Stimulated activated CD4-positive, alpha-beta T cell treated with anti-CD3 and anti-CD28 coated beads, TNF-alpha, amount 100 ng/mL, for 24 hours (primary cell): ENCODE measurements at places on chromosomes 11 and 22.

DNA sequence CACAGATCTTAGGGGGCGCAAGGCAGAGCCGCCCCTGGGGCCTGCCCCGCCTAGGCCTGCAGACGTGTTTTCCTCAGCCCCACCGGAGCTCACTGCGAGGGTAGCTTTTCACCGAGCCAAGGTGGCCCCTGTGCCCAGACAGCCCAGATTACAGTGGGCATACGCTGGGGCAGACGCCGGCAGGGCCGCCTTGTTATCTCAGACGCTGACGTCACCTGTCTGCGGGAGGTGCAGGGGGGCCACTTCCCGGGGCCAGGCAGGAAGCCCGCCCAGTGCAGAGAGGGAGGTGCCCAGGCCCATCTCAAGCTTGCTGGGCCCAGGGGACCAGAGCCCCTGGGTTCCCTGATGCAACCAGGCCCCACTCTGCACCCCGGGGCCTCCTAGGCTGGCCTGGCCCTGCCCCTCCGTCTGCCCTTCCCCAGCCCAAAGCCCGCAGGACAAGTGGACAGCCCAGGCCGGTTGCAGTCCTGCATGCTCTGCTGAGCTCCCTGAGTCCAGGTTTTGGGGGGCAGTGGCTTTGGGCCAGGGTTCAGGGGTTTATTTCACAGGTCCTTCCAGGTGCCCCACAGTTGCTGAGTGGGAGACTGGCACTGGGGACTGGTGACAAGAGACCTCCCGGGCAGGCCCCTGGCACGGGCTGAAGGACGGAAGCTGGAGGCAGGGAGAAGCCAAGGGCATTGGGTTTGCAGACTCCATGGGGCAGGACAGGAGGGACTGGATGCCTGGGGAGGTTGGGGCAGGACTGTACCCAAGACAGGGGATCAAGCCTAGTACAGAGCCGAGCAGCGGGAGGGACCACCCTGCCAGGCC, 38.6 kb downstream of the IGF2 start:
- DNase-seq, result no peak

DNA sequence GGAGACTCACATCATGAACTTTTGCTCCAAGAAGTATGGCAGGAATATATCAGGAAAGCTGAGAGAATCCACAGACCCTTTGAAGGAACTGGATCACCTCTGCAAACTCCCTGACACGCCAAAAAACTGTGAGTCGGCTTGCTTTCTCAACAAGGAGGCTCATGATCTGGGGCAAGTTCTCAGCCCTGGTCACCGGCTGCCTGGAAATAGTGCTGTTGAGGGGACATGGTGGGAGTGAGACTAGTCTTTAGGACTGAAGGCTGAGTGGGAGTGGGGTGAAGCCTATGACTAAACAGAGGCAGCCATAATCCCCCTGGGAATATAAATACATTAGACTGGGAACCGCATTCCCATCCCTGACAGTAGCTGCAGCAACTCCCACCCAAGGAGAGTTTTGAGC, 8.4 kb upstream of the MMP7 start:
- DNase-seq, result no peak

DNA sequence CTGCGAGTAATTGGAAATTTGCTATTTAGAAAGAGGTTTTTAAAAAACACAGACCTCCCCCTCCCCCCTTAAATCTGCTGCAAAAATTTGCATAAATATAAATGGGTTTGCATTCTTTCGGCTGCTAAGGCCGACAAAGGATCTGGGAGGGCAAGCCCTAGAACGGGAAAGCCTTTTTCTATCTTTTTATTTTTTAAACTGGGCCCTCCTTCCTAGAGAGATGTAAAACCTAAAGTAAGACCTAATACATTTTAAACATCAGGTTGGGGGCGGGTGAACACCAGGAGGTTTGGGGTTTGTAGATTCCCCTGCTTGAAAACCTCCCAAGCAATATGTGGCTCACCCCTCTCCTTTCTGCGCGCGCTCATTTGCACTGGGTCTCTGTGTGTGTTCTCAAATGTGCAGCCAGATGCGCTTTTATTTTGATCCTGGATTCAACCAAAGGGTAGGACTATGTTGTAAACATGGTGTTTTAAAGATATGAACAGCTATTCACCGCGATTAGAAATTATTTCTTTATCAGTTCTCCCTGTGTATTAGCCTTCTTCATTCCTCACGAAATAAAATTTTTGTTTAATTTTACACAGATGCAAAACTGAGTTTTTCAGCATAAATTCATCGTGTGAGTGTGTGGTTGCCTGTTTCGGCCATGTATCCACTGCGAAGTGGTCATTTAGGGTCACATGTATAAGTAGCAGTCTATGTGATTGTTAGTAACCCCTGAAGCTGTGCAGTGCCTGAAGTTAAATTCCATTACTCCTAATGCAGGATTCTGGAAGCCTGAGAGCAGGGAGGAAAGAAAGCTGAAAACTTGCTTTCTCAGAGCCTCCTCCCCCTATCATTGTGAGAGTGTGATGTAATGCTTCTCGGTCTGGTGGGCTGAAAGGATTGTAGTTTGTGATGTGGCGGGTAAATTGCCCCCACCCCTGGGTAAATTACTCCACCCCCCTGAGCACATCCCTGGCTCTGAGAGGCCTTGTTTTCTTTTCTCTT, 988 bp downstream of the TNRC6B start:
- peak; percentile 27 for DNase-seq

GRCh38 chr11:86676533-86677154, 4.2 kb upstream of the ME3 start:
- DNase-seq, result no peak

DNA sequence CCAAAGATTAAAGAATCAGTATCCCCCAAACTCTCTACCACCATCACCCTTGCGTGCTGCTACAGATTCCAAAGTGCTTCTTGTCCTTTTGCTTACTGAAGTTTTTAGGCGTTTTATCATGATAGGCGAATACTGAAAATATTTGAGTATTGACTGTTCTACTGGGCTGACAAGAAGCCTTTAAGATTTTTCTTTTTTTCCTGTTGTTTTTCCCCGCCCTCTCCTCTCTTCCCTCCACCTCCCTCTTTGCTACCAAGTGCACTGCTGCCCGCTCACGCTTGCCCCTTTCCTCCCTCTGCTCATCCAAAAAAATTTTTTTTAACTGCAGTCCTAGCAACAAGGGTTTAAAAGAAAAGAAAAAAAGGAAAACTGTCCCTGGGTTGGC, 679 bp downstream of the SPCS2 start:
- DNase-seq, result no peak
